ENCODE measurements at places on chromosomes 16 and 17.

DNA sequence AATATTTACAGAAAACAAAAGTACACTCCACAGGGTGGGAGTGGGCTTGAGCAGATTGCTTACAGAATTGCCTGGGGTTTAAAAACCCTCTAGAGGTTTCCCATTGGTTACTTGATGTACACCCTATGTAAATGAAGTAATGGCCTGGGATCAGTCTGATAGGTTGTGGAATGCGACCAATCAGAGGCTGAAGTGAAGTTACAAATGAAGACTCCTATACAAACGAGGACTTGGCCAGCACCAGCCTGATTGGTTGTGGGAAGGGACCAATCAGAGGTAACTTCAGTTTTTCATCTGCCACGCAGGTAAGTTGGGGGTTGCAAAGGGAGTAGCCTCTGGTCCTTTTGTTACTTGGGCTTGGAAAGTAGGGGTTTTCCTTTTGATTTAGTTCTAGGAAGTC lies 8.8 kb downstream of the EEF2K start:
- DNase-seq: no peak

- DNase-seq: no peak
These were observed 6.1 kb downstream of the KRT23 start for GRCh38 chr17:40931311-40931710.

GRCh38 chr17:73492125-73492820 lies 152.0 kb downstream of the SDK2 start:
- DNase-seq: no peak

- no peak for DNase-seq
These were observed 17.1 kb downstream of the BFAR start for GRCh38 chr16:14649816-14650215.

- DNase-seq: no peak
These were observed 60.1 kb downstream of the SRCIN1 start for GRCh38 chr17:38545531-38546225.

GRCh38 chr17:36525888-36526287 lies 8.8 kb downstream of the MYO19 start:
- DNase-seq: no peak

- no peak for DNase-seq
These were observed 2.3 kb upstream of the UBALD2 start for GRCh38 chr17:76262732-76263344.

- DNase-seq: no peak
These were observed 37.4 kb downstream of the DHX38 start for GRCh38 chr16:72131036-72131435.

DNA sequence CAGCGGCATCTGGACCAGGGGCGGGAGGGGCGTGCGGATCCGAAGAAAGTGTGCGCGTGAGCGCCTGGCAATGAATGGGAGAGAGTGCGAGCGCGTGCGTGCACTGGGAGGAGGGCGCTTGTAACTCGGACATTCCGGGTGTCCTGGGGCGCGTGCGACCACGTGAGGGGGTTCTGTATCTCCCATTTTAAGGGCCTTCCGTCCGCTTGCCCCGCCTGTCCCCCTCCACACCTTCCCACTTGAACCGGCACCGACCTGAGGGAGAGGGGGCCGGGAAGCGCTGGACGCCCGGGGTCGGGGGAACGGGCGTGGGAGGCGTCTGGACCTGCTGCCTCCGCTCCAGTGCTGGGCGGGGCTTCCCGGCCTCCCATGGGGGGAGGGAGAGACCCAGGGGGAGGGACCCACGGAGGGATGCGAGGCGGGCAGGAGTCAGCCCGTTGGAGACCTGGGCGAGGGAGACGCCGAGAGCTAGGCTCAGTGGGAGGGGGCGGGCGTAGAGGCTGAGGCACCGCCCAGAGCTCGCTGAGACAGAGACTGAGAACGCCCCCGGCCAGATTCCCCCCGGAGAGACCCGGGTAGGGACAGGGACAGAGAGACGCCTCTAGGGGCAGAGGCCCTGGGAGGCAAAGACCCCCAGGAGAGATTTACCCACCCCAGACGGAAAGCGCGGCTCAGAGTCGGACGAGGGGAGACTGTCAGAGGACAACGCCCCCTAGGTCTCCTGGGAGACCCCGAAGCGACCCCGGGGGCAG lies at the start of gene KREMEN2:
Gene KREMEN2, plus strand, starts transcription at position 553 of the 752 bp plus-strand sequence. CDS start 246 bp downstream, outside the sequence.
- DNase-seq: no peak

GRCh38 chr17:45022655-45023339 lies 28.6 kb downstream of the DCAKD start:
- DNase-seq: no peak

DNA sequence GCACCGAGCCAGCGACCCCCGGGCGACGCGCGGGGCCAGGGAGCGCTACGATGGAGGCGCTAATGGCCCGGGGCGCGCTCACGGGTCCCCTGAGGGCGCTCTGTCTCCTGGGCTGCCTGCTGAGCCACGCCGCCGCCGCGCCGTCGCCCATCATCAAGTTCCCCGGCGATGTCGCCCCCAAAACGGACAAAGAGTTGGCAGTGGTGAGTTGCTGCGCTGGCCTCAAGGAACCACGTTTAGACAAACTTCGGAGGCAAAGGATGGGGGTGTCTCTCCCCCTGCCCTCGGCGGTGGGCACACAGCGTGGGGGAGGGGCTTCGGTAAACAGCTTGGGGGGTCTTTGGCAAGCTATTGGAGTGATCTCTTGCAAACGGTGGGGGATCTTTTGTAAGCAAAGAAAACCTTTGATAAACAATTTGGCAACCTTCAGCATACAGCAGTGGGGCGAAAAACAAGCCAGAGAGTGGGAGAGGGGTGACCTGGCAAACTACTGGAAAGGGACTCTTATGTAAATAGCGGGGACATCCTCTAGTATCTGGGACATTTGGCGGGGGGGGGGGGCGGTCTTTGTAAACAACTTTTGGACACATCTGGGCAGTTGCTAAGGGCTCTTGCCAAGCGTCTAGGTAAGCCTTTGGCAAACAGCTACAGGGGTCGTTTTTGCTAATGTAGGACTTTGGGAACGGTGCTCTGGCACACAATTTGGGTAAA lies 587 bp downstream of the MMP2 start:
- DNase-seq: no peak

DNA sequence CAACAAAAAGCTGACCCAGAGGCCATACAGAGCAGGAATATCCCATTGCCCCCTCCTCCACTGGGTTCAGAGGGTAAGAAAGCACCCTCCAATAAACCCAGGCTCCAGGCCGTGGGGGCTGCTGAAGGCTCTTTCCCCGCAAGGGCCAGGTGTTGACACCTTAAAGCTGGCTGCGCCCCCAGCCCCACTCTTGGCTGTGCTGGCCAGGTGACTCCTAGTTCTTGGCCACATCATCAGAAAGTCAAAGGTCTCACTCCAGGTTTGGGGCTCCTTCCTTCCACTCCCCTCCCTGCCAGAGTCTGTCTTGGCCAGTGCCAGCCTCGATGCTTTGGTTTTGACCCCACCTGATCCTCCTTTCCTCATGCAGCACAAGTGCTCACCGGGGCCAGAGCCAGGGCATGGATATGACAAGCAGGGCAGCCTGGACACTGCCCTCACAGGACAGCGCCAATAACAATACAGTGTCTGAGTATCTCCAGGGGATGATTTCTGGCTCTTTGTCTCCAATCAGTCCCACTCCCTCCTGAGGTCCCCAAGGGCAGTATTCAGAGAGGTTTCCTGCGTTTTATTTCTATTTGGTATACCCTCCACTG lies 8.2 kb downstream of the SLC46A1 start:
- no peak for DNase-seq

GRCh38 chr17:48738424-48738802 lies 9.9 kb upstream of the HOXB13 start:
- DNase-seq: no peak

- DNase-seq: no peak
These were observed 10.1 kb downstream of the UBFD1 start for GRCh38 chr16:23567602-23568001.

DNA sequence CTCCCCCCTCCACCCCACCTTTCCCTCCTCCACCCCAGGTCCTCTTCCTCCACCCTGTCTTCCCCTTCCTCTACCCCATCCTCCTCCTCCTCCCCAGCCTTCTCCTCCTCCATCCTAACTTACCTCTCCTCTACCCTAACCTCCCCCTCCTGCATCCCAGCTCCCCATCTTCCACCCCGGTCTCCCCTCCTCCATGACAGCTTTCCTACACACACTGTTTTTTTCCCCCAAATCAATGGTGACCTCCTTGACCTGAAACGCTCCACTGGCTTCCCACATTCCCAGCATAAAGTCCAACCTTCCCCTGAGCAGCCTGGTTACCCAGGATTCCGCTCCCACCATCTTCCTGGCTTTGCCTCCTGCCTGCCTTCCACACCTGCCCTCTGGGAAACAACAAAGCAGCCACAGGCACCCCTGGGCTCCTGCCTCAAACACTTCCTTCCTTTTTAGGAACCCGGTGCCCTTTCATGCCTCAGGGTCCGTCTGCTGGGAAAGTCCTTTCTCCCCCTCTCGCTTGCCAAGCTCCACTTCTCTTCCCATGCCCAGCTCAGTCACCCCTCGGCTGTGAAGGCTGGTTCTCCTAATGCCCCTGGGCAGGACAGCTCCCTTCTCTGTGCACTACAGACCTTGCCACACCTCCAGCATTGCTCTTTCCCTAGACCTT lies 2.1 kb downstream of the RGS9 start:
- no peak for DNase-seq

GRCh38 chr16:67779256-67780014 lies 26.9 kb downstream of the RANBP10 start:
- DNase-seq: no peak

Data from BJ (cell line).